CD4-positive, alpha-beta T cell treated with Interleukin-15 for 4 hours (primary cell): ENCODE measurements at places on chromosomes 7 and 10.

GRCh38 chr10:77664696-77665095, 27.1 kb upstream of the KCNMA1 start:
- DNase-seq, result no peak

DNA sequence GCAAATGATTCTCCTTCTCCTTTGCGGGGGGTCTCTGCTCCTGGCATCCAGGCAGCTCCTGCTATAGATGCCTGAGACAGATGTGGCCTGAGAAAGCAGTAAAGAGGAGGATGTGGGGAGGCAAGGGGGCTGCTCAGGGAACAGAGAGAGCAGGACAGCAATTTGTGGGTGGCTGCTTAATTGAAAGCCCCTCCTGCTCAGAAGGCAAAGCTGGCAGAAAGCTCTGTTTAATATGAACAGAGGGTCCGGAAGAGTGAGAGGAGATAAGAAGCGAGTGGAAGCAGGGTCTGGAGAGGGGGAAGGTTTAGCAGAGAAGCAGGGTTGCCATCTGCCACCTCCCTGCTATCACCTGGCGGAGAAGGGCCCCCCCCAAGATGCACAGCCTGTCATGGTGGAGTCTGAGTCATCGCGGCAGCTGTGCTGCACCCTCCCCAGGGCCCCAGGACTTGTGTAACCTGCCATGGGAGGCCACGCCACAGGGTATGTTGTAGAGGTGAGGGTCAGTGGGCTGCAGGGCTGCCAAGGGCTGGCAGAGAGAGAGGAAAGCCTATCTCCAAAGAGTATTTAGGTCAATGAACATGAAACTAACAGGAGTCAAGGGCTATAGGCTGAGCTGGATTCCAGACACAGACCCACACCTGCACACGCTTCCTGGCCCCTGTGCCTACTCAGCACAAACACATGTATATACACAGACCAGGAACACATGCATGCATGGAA, 1109.8 kb upstream of the AUTS2 start:
- no peak for DNase-seq

DNA sequence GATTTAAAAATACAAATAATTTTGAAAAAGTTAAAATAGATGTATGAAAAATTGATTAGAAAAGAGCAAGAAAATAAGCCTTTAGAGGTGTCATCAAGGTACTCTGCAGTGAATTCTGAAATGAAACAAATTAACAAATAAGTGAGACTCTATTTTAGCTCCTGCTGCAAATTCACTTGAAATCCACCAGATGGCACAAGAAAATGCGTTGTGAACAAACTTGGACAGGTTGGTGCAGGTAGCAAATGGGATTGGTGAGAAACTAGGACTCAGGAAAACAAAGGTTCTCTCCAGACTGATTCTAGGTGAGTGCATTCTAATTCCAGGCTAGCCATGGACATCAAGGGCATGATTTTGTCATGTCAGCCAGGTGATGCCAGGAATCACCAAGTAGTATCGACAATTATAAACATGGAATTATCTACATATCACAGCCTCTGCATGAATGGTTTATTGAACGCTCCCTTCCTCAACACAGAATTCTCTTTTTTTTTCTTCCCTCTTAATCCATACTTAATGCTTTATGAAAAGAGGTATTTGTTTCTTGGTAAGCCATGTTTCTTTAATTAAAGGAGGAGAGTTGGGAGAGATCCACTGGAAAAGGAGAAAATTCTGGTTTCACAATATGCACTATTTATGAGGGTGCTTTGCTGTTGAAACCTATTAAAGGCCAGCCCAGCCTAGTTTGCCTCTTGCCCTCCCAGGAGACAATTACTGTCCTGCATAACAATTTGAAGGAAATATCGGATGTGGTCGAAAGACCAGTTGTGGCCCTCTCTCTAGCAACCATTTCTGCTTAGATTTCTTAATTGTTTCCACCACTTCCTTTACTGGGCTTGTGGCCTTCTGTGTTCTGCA, 118.1 kb downstream of the ZNF365 start:
- peak; percentile 4 for DNase-seq

DNA sequence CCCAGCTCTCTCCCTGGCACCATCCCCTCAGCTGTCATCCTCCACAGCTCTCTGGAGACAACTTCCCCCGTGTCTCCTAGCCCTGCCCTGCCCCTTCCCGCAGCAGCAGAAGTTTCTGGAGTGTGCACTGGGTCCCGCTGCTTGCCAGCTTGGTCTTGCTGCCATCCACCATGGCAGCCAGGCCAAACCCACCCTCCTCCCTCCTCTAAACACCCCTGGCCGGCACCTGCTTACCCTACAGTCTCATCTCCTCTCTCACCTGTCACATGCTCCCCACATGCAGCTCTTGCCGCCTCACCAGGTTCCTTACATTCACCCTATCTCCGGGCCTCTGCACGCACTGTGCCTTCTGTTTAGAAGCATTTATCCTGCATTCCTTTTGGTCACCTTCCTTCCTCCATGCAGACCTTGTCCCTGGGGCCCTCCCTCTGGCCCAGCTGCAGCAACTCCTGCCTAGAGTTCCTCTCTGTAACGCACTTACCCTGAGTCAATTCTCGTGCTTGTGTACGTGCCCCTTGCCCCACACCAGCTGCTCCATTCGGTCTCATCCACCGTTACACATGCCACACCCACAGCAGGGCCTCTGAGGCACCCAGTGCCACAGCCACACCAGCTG, 93.9 kb upstream of the RET start:
- no peak for DNase-seq

GRCh38 chr10:4763960-4764428, 62.0 kb upstream of the AKR1E2 start:
- no peak for DNase-seq

DNA sequence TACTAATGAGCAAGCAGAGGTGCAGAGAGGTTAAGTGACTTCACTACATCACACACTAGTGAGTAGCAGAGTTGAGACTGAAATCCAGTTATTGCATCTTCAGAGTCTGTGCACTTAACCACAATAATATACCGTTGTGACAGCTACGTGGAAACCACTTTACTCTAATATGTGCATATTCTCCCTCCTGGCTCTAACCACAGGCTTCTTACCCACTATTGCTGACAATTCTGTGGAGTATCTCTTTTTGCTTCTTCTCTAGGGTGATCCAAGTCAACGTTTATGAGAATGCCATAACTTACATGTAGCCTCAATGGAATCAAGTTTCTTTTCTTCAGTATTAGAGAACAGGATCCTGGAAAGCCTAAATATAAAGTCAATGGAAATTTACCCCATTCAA, 64.2 kb upstream of the MEOX2 start:
- no peak for DNase-seq

DNA sequence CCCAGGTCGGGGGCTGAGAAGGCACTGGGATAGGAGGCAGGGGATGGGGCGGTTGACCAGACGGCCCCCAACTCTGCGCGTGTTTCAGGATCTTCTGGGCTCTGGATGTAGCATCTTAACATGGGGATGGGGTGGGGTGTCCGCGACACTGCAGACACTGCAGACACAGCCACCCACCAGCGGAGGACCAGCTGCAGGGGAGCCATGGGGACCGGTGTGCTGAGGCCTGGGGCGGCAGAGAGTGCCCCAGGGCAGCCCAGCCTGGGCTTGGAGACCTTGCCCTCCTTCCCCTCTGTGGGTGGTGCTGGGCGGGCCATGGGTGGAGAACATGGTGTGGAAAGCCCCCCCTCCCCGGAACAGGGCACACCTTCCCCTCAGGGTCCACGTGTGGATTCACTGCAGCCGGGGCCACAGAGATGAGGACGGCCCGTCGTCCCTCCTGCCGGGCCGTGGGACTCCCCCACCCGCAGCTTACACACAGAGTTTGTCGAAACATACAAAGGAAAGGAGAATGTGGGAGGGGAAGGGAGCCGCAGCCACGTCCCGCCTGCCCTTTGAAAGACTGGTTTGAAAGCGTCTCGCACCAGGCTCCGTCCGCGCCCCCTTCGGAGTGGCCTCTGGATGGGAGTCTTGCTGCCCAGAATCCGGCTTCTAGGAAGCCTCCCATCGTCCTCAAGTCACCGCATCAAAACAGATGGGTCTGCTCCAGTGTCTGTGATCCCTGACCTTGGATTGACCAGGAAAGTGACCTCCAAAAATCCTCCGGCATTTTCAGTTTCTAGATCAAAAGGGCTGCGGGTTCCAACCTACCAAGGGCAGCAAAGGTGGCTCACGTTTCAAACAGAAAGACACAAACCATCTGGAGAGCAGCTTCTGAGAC, 91.5 kb upstream of the TCERG1L start:
- DNase-seq, result no peak

GRCh38 chr10:77493239-77493806, 144.3 kb downstream of the KCNMA1 start:
- no peak for DNase-seq

GRCh38 chr10:116960066-116960776, 44.8 kb downstream of the SHTN1 start:
- DNase-seq, result no peak

- no peak for DNase-seq
These were observed 52.7 kb downstream of the GCC1 start for GRCh38 chr7:127532736-127533135.

DNA sequence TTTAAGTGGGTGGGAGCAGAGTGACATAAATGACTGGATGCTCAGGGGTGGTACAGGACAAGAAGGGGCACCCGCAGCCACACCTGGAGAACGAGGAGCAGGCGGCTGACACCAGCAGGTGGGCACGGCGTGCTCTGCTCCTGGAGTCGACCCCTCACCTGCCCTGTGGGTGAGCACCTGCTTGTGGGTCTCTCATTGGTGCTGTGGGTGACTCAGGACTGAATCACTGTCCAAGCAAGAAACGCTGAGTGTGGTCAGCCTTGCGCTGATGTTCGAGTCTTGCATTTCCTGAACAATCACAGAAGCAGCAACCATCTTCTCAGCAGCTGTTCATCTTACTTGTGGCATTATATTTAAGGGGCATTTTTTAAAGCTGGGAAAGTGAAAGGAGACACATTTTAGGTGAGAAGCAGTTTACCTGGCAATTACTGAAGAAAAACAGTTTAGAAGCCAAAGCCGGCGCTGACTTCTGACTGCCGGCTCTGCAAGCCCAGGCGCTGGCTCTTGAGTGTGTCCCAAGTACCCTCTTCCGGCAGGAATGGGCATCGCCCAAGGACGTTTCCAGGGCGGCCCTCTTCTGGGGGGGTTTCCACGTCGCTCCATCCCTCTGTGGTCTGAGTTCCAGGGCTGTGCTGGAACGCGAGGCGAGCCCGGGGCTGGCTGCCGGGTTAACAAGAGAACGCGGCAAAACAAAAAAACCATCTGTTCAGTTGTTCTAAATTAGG, 145.2 kb upstream of the PFKP start:
- DNase-seq, result no peak

- DNase-seq, result no peak
These were observed 10.5 kb downstream of the YME1L1 start for GRCh38 chr10:27143686-27144085.

GRCh38 chr7:40499718-40500117, 364.9 kb downstream of the SUGCT start:
- DNase-seq, result no peak

- DNase-seq, result no peak
These were observed 95.3 kb downstream of the CPED1 start for GRCh38 chr7:121083790-121084251.

- DNase-seq, result no peak
These were observed 166.2 kb upstream of the PRR15 start for GRCh38 chr7:29397398-29397797.

DNA sequence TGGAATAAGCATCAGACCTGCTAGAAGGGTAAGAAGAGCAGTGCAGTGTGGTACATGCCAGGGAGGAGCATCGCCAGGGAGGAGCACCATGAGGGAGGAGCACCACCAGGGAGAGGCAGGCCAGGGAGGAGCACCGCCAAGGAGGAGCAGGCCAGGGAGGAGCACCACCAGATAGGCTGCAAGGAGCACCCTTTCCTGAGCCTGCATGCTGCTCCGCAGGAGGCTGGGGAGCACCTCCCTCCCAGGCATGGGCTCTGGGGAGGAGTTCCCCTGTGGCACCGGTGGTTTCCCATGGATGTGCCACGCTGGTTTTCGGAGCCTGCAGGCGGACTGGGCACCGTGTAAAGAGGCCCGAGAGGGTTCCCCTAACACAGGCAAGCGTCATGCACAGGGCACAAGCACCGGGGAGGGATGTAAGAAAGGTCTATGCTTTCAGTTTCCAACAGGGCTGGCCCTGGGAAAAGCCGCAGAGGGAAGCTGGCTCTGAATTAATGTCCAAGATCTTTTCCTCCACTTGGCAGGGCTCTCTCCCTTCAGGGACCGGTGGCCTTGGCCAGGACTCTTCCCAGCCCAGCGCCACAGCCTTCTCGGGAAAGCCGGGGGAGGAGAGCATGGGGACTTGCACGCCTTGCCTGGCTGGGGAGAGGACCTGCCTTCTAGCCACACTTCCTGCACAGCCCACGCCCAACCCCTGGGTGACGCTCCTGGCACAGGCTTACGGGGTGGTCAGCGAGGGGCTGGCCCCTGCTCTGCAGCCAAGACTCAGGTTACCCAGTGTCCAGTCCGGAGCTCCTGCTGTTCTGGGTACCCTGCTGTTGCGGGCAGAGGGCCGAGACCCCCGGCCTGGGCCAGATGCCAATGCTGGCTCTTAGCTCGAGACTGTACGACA, 11.5 kb upstream of the GPER1 start:
- no peak for DNase-seq

DNA sequence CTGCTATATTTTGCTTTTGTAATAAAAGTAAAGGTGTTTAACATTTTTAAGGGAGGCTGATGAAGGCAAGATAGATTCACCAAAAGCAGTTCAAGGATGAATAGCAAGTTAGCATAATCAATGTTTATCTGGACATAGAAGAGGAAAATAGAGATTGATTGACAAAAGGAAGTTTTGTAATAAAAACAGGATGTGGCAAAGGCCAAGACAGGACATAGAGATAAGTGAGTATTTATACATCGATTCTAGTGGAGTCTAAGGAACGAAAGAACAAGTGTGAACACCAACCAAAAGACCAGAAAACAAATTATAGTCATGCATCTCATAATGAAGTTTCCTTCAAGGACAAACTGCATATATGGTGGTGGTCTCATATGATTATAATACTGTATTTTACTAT, 123.8 kb downstream of the CCDC71L start:
- no peak for DNase-seq

- no peak for DNase-seq
These were observed 443.0 kb upstream of the MGMT start for GRCh38 chr10:129024046-129024445.

- peak; percentile 24 for DNase-seq
These were observed 180.5 kb downstream of the ZNF365 start for GRCh38 chr10:62554632-62555199.
